ENCODE measurements at places on chromosomes 12 and 14. TPM values are rescaled to one million over a fixed set of nuclear protein-coding genes. Genes with fewer than 3 reads are reported as not detected.

CCDC88C gene
- total RNA-seq = 29.6 TPM

- H3K4me3 ChIP-seq = peak within 1 kb of the TSS; percentile 76
- H3K27me3 ChIP-seq = no peaks in the 10 kb centered on the region
- peaks cover 19% of the 10 kb centered on the region for H3K4me1 ChIP-seq
- H3K36me3 ChIP-seq = no peaks in the 10 kb centered on the region
- DNase-seq = peak; percentile 79
Observed at GRCh38 chr12:38905480-38906351, at the start of gene CPNE8. Gene CPNE8, minus strand, starts transcription at chr12:38905591. Its CDS starts 57 bp downstream, at chr12:38905534.

DNA sequence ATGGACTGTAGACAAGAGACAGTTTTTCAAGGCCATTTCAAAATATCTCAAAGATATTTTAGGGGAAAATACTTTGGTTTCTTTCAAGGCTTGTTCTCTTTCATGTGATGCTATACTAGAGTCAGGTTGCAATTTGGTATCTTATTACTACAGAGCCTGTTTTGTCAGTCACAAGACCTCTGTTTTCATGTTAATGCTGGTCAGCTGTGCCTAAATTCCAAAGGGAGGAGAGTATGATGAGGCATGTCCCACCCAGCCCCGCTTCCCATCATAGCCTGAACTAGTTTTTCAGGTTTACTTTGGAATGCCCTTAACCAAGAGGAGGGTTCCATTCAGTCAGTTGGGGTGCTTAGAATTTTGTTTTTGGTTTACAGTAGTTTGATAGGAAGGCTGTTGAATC, 52.6 kb downstream of the GPHB5 start:
- peaks cover 20% of the 10 kb centered on the region for H3K36me3 ChIP-seq
- H3K4me1 ChIP-seq = no peaks in the 10 kb centered on the region
- H3K27me3 ChIP-seq = no peaks in the 10 kb centered on the region
- H3K27ac ChIP-seq = no peak overlapping the region

DNA sequence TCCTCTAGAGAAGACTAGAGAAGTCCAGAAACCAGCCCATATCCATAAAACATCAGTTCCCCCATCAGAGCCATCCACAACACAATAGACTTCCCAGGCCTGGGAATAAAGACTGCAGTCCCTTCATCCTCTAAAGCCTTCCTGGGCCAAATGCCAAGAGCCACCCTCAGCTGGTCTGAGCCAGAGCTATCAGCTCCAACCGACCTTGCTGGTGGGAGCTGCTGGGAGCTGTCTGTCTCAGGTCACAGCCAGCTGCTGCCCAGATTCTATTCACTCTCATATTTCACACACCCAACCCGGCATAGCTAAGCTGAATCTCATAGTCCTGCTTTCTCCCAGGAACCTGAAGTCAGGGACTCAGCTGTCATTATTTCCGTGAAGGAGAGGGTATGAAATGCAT, 10.9 kb upstream of the TFCP2 start:
- H3K4me3 ChIP-seq = no peak overlapping the region
- H3K27ac ChIP-seq = no peak overlapping the region
- no peaks in the 10 kb centered on the region for H3K36me3 ChIP-seq
- no peak for DNase-seq
- H3K27me3 ChIP-seq = no peaks in the 10 kb centered on the region

HNF1A gene
- total RNA-seq = not detected

VPS33A gene
- total RNA-seq = 23.1 TPM

All from endothelial cell of umbilical vein (primary cell).